Activated T-cell treated with anti-CD3 and anti-CD28 coated beads, Interleukin-2, amount 50 U/mL, for 4 hours (primary cell): ENCODE measurements at places on chromosomes 3 and 15.

DNA sequence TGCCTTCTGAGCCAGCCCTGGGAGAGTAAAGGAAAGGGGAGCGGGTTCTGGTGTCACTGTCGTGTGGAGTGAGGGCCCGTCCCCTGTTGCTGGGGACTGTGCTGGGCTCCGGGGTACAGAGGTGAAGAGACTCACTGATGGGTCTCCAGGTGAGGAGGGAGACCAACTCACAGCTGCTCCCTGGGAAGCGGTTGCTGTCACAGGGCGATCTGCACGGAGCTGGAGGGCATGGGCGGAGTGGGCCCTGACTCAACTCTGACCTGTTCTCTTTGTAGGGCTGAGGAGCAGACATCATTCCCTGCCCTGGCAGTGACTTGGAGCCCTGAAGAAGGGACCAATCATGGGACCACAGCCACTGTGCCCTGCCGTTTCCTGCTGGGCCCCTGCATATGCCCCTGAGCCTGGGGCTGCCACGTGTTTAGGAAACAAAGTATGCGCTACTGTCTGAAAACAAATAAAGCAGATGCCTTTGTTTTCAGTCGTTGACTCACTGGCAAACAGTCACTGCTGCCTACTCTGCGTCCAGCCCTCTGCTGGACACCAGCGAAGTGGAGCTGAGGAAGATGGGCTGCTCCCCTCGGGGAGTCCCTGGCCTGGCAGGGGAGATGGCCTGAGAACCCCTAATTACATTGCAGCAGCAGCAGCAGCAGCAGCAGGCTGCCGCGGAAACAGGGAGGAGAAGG lies 22.9 kb upstream of the PLXNA1 start:
- no peak for DNase-seq

- DNase-seq, result no peak
These were observed 400.6 kb downstream of the VPS13C start for GRCh38 chr15:61659566-61660190.

- DNase-seq, result no peak
These were observed 14.3 kb upstream of the LIMD1 start for GRCh38 chr3:45580112-45580765.

DNA sequence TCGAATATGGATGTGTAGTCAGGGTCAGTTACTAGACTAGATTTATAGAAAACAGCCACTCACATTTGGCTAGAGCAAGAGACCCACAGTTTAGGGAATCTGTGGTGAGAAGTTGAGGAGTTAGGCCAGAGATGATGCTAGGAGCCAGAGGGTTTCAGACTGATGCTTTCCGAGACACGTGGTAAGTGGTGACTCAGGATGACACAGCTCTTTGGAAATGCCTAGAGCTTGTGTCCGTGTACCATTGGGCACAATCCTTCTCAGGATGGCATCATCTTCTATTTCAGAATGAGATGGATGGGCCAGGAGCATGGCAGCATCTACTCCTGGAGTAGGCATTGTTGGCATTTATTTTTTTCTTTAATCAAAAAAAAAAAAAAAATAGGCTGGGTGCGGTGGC lies 28.5 kb downstream of the PTPRG start:
- no peak for DNase-seq

DNA sequence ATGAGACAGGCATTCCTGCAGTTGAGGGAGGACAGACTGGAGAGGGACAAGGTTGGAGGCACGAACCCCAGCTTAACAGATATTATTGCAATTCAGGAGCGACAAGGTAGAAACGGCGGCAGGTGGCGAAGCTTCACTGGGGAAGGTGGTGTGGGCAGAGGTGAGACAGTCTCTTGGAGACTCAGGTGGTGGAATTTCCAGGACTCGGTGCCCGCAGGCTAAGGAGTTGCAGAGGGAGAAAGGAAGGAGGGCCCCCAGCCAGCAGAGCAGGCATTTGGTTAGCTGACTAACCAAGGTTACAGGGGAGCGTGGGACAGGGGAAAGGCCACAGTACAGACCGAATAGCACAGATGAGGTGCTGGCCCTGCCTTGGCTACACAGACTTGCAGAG lies 3.0 kb downstream of the FAM174B start:
- no peak for DNase-seq

GRCh38 chr3:67244130-67244529 lies 246.0 kb downstream of the KBTBD8 start:
- DNase-seq, result no peak

DNA sequence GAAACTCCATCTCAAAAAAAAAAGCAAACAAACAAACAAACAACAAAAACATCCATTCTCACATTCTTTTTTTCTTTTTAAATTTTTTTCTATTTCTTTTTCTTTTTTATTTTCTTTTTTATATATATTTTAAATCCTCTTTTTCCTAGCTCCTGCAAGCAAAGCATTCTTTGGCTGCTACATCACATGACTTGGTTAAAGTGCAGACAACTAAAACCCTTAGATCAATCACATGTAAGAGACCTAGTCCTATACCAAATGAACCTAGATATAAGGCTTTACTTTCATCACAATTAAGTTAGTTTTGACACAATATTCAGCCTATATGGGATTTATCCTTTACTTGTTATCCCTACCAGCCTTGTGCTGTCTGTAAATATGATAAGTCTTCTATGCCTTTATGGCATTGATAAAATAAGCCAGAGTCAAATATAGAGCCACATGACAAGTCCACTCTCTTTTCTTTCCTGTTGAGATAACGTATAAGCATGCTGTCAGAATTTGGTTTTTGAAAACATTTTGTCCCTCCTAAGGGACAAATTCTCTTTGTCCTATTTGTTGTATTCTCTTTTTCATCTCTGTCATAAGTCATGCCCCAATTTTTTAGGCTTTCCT lies 11.3 kb downstream of the UBR1 start:
- DNase-seq, result no peak

DNA sequence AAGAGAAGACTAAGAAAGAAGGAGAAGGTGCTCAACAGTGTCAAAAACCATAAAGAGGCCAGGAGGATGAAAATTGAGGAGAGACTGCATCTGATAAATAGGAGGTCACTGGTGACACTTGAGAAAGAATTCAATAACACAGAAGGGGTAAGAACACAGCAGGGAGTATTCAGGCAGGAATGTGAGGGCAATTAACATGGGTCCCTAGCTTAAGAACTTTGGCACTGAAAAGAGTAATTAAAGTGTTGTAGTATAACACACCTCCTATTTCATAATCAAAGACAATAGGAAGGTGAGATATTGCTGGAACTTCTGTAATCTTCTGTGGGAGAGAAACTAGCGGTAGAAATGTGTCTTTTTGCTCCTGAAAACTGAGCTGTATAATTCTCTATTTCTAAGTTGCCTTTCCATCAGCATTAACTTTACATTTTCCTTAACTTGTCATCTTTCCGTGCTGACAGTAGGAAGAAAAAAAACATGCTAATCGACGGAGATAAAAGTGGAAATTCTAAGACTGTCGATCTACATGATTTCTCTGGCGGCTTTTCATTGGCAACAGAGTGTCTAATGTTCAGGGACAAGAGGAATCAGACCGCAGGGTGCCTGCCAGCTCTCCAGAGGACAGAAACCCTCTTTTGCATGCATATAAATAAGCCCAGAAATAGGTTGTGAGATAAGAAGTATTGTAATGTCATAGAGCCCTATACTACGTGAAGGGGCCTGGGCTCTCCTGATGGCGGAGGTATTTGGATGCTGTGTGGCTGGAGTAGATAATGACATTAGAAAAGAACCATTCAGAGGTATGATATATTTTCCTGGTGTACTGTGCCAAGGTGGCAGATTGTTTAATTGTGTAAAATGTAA lies 147.9 kb upstream of the GAP43 start:
- no peak for DNase-seq

DNA sequence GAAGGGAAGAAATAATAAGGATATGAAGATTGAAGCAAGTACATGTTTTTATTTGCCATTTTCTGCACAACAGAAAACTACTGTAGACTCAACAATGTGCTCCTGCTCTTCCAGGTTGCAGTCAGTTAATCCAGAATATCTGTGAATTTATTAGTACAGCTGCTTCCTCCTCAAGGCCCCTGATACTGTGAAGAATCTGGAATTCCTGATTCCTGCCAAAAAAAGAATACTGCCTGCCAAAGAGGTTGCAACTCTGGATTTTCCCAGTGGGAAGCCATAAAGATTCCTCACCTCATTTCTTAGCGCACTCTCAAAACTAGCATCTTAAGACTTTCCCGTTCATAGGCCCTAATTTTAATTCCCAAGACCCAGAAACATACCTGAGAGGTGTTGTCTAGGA lies 33.6 kb upstream of the LRRC3B start:
- DNase-seq, result no peak

GRCh38 chr3:38139652-38140051 lies 1.2 kb downstream of the MYD88 start:
- no peak for DNase-seq

DNA sequence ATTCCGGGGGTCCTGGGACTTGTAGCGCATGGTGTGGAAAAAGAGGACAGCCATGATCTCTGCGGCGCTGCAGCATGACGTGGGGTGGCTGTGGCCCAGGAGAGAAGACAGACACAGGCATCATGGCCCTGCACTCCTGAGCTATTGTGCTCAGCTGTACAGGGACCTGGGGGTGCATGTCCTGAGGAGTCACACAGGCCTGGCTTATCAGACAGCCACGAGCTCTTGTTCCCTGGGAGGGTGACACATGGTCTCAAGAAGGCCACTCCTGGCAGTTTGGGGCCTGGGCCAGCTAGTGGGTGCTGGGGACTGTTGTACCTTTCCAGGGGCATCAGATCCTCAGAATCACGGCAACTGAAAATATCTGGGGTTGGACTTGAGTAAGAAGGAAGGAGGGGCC lies 13.7 kb downstream of the TKT start:
- DNase-seq, result no peak

- no peak for DNase-seq
These were observed 46.7 kb downstream of the RAD54L2 start for GRCh38 chr3:51585197-51585596.

- DNase-seq, result no peak
These were observed 132.7 kb downstream of the EEFSEC start for GRCh38 chr3:128285967-128286321.

DNA sequence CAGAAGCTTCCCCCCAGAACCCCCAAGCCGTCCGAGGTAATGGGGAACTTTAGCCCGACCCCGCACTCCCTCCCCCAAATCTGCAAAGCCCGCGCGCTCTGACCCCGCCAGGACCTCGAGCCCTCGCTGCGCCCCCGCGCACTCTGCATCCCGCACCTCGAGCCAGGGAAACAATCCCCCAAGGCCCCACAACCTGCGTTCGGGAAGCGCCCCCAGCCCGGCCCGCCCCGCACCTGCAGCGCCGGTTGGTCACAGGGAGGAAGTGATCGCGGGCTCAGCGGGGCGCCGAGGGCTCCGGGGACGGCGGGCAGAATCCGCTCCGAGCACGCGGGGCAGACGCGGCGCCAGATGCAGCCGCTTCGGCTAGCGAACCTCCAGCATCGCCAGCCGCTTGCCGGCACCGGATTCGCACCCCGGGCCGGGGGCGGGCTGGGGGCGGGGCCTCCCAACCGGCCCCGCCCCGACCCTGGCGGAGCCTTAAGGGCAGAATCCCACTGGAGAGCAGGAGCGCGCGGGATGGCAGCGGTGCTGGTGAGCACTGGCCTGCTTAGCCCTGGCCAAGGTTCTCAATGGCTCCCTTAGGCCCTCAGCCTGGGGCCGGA lies at the start of gene CAMKV:
TSS of gene CAMKV (minus strand) at position 382 of the 602 bp plus-strand sequence. CDS start 7,518 bp downstream, outside the sequence.
- no peak for DNase-seq

- DNase-seq, result no peak
These were observed 36.5 kb upstream of the HACD2 start for GRCh38 chr3:123621186-123621849.

GRCh38 chr3:31724651-31725050 lies 191.9 kb downstream of the STT3B start:
- no peak for DNase-seq

- DNase-seq, result no peak
These were observed 7.9 kb downstream of the SLC25A26 start for GRCh38 chr3:66228707-66229106.

DNA sequence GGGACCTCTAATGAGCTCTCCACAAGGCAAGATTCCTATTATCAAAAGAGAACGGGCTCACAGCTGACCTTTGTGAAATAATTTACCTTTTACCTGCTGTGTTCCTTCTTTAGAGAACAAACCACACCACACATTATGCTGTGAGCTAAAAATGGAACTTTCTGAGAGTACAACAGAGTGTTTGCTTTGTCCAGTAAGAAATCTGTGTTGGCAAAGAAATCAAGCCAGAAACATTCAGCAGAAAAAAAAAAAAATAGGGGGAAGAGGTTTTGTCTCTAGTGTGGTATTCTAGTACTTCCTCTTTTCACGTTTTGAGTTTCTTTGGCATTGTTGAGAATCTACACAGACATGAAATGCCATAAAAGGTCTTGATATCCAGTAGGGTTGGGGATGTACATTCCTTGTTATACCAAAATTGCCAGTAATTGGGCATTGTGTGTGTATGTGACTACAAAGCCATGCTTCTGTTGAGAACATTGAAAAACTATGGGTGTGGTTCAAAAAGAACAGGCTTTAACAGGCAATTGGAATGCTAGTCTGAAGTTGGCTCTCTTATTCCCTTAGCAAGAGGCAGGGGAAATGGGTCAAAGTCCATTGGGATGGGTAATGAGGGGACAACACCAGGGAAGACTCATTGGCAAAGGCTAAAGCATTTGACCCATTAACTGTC lies 273.5 kb downstream of the NEK10 start:
- no peak for DNase-seq

DNA sequence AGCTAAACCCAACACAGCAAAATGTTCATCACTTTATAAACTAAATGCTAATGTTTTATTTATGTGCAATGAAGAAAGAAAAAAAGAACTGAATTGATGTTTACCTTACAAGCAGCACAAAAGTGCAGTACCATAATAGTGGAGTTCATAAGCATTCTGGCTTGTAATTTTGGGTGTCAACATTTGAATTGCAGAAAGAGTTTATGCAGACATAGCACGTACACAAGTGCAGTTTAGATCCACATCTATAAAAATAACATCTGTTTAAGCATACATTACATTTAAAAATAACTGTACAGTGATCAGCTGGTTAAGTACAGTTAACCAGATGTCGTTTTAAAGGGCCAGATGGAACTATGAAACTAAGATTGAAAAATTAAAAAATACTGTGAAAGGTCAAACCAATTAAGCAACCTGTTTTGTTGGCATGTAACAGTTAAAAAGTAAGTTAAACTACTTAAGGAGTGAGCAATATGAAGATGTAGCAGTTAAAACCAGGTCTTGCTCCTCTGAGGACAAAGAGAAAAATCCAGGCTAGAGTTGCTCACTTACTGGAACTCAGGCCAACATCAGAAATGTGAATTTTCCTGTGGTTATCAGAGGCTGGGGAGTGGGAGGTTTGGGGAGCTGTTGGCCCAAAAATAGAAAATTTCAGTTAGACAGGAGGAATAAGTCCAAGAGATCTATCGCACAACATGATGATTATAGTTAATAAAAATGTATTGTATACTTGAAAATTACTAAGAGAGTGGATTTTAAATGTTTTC lies 204.9 kb upstream of the MDFIC2 start:
- no peak for DNase-seq

- no peak for DNase-seq
These were observed 124.3 kb downstream of the CHCHD6 start for GRCh38 chr3:126828306-126828705.

GRCh38 chr3:23239211-23240068 lies 36.3 kb downstream of the UBE2E2 start:
- DNase-seq, result no peak

DNA sequence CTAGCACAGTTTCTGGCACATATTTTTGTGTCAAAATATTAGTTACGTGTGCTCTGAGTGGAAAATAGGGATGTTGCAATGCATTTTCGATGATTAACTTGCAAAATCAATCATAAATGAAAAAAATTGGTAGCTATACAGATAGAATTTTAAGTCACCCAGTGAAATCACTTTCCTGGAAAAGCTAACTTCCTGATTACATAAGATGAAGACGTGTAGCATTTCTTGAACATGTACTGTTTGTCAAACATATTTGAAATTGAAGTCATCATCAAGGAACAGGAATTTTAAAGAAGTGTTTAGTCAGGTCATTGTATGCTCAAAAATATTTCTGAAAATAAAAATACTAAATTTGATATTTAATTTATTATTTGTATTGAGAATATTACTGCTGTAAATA lies 977.7 kb downstream of the PLOD2 start:
- DNase-seq, result no peak
